ENCODE measurements at places on chromosomes 2 and 18.

DNA sequence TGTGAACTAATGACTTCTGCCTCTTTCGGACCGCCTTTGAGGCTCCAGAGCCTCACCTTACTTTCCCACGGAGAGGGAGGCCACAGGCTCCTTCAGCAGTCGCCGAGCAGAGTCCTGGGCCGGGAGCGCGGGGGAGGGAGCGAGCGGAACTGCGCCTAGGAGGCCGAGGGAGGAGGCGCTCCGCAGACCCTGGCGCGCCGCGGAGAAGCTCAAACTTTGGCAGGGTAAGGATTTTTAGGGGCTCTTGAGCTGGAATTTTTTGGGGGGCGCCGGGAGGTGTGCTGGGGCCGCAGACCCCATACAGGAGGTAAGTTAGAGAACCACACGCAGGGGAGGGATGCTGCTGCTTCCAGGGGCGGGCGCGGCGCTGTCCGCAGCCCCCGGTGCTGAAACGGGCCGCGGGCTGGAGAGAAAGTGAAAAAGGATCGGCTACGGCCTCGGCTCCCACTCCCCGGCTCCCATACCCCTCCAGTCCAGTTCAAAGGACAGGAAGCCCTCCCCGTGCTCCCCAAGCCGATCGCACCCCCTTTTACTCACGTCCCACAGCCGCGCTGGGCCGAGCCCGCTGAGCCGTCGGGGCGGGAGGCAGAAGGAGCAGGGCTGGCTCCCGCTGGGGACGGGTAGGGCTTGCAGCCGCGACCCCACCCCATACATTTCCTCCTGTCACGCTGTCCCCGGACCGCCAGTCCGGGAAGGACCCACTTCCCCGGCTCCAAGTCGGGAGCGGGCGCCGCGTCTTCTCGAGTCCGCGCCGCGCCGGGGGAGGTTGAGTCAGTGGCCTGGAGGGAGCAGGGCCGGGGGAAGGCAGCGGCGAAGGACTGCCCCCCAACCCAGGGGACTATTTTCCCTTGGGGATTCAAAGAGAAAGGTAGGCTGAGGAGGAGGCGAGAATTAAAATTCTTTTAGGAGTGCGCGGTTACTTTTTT lies at the start of gene CNGA3:
TSS of gene CNGA3 (plus strand) at position 146 of the 926 bp plus-strand sequence. CDS start 23,520 bp downstream, outside the sequence.
- no peak for DNase-seq

GRCh38 chr2:833180-833579 lies 117.5 kb upstream of the SNTG2 start:
- DNase-seq, result no peak

- no peak for DNase-seq
Measured at GRCh38 chr2:138537170-138537915, 35.8 kb downstream of the SPOPL start.

GRCh38 chr2:201136889-201137321 lies 20.9 kb downstream of the CFLAR start:
- DNase-seq, result no peak

DNA sequence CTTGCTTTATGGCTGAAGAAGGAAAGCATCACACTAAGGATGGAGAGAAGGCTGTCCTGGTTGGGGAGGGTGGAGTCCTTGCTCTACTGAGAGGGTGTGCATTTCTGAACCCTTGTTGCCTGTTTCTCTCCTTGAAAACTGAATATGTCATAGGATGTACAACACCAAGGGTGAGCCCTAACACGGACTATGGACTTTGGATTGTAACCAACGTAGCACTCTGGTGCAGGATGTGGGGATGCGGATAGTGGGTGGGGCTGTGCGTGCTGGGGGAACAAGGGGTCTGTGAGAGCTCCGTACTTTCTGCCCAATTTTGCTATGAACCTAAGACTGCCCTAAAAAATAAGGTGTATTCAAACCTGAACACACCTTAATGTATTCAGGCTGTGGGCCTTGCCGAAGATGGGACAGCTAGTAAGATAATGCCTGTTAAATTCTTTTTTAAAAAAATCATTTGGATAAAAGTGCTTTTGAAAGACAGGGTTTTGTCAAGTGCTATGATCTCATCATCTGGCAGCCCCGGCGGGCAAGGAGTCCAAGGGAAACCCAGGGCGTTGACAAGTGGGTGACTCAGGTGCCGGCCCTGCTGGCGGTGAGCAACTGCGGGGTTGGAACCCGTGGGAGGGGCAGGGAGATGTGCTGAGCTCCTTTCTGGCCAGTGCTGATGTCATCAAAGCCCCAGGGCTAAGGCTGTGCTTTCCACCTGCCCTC lies 54.0 kb downstream of the GATA6 start:
- DNase-seq, result no peak

GRCh38 chr2:84841577-84841976 lies 39.3 kb downstream of the TRABD2A start:
- no peak for DNase-seq

- no peak for DNase-seq
Measured at GRCh38 chr2:459931-460330, 172.0 kb upstream of the ALKAL2 start.

GRCh38 chr2:147352264-147353071 lies 492.4 kb upstream of the ACVR2A start:
- DNase-seq, result peak; percentile 52

DNA sequence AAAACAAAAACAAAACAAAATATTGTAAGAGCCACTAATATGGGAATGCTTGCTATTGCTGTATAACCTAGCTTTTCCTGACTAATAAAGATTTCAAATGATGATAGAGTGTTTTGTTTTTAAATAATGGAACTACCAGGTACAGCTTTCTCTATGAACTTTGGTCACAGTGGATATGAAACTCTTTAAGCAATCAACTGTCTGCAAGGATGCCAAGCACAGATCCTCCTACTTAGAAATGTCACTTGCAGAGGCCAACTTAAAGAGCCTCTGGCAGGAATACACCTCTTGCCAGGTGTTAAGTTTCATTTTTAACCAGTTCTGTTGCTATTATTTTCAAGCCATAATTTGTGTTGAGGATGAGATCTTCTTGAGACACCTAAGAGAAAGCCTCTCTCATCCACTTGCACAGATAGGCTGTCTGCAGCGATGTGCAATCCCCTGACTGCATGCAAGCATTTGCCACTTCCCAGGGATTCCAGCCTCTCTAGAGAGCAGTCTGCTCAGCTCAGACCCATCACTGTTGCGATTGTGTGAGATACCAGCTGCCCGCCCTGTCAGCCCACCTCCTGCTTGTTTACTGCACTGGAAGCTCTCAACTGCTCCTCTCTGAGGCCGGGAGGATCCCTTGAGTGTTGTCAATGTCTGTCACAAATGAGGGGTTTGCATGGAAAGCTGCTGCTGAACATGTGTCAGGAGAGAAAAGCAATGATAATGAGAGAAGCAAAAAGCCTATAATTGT lies 86.1 kb upstream of the SCG2 start:
- DNase-seq, result peak; percentile 17

DNA sequence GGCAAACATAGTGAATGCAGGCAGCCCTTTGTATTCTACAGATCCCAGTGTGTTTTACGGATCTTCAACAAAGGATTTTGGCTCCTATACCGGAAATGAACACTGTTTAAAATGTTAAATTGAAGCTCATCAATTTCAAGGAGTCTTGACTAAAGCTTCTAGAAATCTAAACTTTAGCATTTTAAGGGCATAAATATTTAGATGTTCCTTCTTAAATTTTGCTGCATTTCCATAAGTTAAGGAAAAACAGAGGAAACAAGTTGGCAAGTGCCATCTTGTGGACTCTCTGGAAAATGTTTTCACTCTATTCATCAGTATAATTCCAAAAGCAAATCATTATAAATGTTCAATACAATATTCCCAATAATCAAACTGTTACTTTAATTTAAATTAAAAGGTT lies 19.6 kb downstream of the CHN1 start:
- no peak for DNase-seq

DNA sequence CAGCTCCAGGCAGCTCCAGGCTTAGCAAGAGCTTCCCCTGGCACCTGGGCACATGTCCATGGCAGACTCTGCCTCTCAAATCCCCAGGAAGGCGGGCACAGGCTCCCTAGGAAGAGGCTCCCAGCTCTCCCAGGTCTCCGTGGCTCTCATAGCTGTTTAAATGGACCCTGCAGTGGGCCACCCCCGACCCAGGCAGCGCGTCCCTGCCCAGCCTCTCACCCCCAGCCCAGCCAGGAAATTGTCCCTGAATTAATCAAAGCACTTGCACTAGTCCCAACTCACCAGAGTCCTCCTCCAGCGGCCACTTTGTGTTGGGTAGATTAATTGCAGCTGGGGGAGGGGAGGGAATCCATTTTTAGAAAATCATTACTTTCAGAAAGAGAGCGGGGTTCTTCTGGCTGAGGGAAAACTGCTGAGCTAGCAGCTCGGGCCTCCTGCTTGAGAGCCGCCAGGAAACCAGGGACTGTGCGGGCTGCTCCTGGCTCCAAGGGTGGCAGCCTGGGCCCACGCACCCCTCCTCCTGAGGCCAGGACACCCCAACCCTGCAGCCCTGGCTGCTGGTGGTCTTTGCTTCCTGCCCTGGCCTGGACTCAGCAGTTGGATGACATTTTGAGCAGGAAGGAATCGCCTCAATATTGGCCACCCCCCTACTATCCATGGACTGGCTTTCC lies 36.0 kb downstream of the SMAD7 start:
- no peak for DNase-seq

DNA sequence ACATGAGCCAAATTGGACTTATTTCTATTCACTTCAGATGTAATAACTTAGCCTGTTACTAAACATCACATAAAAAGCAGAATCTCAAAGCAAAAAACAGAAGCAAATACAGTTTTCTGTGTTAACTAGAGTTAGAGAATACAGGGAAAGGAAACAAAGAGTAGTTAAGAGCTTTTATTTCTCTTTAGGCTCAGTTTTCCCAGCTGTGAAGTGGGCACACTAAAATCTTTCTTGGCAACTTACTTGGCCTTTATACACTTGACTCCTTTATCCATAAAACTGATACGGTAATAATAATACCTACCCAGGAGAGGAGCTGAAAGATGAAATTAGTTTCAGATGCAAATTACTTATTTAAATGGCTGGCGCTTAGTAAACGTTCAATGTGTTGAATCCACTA lies 132.8 kb upstream of the SPATS2L start:
- DNase-seq, result no peak

DNA sequence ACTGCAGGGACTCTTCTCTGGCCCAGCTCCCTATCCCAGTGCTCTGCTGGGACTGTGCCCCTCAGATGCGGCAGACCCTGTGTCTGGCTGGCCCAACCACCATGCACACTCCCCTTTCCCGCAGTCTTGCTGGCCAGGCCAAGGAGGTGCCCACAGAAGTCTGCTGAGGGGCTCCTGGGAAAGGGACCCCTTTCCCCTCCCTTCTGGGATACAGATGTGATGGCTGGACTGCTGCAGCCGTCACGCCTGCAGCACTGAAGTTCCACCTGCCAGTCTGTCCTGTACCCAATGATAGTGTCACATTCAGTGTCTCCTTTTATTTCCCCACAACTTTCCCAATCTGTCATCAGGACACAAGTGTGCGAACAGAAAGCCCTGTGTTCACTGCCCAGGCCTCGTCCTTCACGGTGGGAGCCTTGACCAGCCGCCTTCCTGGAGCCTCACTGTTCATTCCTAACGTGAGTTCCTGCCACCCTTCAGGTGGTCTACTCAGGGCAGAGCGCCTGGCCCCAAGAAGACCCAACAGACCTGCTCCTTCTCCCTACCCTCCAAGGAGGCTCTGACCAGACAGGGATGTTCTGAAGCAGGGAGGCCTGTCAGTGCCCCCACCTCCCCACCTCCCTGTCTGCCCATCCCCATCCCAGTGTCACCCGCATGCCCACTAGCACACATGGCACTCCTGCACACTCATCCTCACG lies 47.1 kb downstream of the ANKMY1 start:
- no peak for DNase-seq

DNA sequence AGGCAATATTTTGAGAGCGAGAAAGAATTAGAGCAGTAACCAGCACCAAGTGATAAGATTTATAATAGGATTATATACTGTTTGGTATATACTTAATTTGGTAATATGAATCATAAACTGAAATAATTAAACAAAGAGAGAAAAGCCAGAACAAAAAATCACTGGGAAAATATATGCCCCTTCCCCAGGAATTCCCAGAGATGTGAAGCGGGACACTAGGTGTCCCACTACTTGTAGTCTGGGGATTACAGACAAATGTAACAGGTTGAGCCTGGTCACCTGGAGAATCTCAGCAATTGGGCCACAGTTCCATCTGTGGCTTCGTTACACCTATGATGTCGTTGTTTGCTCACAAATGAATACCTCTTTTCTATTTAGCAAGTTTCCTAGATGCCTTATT lies 256.1 kb upstream of the CHAC2 start:
- DNase-seq, result no peak

DNA sequence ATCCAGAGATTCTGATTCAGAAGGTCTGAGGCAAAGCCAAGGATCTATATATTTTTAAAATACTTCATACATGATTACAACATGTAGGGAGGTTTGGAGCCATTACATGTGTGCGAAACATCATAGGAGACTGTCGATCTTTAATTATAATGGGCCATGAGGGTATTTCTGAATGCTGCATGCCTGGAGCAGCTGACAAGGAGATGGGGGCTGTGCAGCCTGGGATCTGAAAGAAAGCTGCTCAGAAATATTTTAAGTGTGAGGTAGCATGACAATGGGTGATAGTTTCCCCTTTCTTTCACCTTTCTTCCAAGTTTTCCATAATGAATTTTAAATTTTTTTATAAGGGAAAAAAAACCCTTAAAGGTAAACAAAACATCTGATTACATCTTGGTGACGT lies 102.0 kb upstream of the DNMT3A start:
- no peak for DNase-seq

DNA sequence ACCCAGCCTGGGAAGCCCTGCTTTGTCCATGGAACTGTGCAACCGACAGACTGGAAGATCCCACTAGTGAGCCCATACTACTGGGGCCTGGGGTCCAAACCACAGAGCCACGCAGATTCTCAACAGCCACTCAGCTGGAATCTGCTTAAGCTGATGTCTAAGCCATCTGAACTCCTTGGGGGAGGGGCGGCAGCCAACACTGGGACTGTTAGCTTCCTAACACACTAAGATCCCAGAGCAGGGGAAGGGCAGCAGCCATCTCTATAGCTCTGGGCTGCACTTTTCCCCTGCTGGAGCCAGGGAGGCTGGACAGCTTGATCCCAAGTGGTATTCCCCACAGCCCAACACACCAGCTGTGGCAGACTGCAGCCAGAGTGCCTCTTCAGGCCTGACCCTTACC lies 118.3 kb downstream of the RPRM start:
- DNase-seq, result no peak

GRCh38 chr18:80154293-80154692 lies 45.2 kb downstream of the ADNP2 start:
- DNase-seq, result no peak

DNA sequence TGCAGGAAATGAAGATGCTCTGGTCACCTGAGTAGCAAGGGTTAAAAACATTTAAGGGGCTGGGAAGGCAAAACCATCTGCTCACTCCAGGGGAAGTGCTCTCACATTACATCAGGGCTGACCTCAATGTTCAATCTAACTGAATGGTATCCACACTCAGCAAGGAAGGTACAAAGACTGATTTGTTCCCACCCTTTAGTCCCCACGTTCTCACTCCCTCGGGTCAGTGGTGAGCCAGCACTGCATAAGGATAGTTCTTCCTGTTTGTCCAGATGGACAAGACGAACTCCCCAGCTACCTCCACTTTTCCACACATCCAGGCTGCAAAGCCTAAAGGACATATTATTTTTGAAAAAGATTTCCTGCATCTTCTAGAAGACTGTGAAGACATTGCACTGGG lies 126.6 kb upstream of the SLC14A2 start:
- no peak for DNase-seq

- no peak for DNase-seq
Measured at GRCh38 chr2:190465060-190465459, 56.9 kb downstream of the MFSD6 start.

- no peak for DNase-seq
Measured at GRCh38 chr2:119415630-119416029, 16.0 kb upstream of the TMEM37 start.
